ENCODE measurements at places on chromosomes 6 and 20.

DNA sequence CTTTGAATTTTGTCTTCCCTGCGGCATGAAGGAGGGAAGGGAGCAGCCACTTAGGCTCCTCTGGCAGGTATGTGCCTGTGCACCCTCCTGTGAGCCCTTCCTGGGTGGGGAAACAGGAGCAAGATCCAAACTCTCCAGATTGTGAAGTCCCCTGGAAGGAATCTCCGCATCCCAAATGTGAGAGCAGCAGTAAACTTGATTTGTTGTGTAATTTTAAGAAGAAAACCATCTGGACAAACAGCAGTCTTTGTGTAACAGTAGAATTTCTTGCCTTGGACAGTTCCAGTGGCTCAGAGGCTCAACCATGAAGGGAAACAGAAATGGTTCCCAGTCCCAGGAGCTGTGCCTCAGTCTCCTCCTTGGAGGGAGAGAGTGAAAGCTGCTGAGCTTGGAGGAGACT lies 39.7 kb downstream of the CDH26 start:
- DNase-seq: no peak

GRCh38 chr6:122322824-122323223 lies 76.6 kb upstream of the HSF2 start:
- DNase-seq: no peak

- no peak for DNase-seq
Measured at GRCh38 chr6:141309295-141309694, 823.4 kb upstream of the GJE1 start.

- DNase-seq: no peak
Measured at GRCh38 chr6:65399355-65400084, 307.5 kb downstream of the EYS start.

DNA sequence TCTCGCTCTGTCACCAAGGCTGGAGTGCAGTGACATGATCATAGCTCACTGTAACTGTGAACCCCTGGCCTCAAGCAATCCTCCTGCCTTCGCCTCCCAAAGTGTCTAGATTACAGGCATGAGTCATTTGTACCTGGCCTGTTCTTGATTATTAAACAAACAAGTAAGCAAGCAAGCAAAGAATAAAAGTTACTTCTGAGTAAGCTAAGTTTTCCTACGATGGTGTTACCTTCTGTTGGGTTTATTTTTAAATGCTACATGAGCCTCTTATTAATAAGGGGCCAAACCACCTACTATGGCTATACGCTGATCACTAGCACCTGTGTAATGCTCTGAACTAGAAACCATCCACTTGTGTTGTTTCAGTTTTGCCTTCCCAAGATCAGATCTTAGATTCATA lies 50.8 kb downstream of the IL22RA2 start:
- no peak for DNase-seq

DNA sequence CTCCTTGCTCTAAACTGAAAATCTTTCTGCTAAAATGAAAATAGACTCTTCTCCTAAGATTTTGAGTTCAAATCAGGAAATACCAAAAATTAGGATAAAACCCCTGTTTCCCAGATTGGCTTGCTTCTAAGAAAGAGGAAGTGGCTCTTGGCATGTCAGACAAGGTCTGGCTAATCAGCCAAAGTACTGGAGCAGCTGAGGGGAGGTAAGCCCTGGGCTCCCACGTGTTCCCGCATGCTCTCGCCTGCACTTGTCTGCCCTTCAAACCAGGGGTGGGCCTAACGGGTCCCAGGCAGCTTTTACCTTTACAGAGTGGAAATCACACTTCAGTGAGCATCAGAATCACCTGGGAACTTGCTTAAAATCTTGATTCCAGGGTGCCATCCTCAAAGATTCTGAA lies 43.2 kb upstream of the GABRR1 start:
- no peak for DNase-seq

DNA sequence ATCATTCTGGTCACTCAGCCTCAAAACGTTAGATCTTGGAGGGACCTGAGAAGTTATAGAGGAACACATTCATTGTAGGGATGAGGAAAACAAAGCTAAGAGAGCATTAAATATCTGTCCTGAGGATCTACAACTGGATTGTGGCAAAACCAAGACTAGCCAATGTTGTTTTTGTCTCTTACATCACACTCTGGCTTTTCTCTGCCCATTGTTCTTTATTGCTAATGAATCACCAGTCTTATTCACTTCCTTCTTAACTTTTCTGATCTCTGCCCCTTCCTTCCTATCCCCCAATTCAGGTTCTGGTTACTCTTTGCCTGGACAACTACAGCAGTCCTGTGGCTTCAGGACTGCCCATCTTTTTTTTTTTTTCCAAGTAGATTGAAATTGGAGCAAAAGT lies 57.0 kb upstream of the PREP start:
- DNase-seq: no peak

- no peak for DNase-seq
Measured at GRCh38 chr6:170102582-170103481, 188.0 kb downstream of the DLL1 start.

GRCh38 chr6:55713436-55713835 lies 134.4 kb upstream of the HMGCLL1 start:
- no peak for DNase-seq

- DNase-seq: no peak
Measured at GRCh38 chr20:22525821-22526220, 58.6 kb downstream of the FOXA2 start.

DNA sequence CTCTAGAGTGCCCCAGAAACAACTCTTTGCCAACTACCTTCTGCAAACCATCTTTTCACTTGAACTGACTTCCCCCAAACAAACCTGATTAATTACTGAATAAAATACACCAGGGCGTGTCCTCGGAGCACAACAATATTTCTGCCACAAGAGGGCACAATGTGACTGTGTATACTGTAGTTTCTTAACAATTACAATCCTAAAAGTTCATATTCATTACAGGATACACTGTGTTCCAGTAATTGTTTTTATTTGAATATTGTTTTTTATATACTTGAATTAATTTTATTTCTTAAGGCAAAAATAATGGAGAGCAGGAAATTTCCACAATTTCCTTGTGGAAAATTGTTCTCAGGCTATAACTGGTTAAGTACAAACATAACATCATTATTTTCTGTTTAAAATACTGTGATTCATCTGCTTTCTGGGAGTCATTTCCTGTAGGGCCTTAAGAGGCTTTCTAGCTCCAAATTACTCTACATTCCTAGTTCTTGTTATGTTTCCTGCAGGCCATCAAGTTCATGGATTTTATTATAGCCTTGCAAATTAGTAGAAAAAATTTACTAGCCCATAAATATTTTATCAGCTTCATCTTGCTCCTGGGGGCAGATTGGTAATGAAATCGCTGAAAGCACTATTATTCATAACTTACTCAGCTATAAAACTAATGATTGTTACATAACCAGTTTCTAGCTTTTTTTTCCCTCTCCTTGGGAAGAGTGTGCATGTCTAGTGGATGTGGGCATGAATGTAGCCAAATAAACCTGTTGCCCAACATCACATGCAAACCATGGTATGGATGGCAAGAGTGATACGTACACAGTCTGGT lies 51.9 kb upstream of the SLC22A16 start:
- DNase-seq: peak; percentile 29

DNA sequence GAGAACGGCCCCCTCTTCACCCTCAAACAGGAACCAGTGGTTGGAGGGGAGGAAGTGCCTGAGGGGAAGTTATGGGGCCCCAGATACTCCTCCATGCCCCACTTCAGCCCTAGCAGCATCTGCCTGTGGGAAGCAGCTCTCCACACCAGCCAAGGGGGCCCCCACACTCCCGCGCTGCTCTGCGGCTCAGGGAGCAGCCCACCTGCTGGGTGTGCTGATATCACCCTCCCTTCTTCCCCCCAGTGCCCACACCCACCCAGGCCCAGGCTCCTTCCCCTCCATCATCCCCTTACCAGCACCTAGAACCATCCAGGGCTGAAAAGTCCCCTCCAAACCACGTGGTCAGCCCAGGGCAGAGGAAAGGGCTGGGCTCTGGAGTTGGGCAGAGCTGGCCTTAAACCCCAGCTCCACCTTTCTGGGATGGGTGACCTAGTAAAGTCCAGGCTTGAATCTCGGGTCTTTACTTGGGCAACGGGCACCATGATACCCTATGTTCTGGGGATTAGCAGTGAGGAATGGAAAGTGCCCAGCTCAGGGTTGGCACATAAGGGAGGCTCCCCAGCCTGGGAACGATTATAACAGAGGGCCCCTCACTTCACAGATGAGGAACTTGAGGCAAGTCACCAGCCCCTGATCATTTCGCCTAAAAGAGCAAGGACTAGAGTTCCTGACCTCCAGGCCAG lies 663 bp downstream of the LST1 start:
- no peak for DNase-seq

DNA sequence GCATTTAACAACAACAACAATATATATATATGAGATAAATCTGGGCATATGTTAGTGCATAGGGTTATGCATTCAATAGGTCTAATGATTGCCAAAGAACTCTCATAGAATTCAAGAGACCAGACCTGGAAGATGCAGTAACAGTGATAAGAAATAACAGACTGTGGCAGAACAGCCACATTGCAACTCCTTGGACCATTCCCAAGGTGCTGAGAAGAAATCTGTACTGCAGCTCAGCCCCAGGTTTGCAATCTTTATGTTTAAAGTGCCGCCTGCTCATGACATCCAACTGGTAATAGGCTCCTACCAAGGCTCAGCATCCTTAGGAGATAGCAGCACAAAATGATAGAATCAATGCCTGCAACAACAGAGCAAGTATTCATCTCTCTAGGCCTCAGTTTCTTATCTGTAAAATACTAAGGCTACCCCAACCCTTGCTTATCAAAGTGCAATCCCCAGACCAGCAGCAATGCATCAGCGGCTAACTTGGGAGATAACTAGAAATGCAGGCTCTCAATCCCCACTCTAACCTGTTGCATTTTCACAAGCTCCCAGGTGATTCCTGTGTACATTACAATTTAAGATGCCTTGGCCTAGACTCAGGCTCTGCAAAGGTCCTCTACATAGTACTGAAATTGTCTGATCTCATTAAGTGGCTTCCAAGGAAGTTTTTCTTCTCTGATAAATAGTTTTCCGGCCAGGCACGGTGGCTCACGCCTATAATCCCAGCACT lies 30.6 kb upstream of the PIM1 start:
- DNase-seq: no peak

DNA sequence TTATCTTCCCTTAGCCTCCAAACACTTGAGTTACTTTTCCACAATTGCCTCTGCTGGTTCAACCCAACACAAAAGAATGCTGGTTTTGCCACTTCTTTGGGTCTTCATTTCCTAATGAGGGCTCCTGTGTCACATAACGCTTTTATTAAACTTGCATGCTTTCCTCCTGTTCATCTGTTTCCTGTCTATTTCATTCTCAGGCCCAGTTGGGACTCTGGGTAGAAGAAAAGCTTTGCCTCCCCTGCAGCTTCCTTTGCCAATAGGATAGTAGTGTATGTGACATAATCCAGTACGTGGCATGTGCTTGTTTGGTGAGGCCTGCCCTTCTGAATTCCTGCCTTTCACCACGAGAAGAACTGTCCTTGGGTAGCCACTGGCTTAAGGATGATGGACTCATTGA lies 529.3 kb upstream of the AGPAT4 start:
- no peak for DNase-seq

- no peak for DNase-seq
Measured at GRCh38 chr20:62449951-62450691, 22.8 kb upstream of the RBBP8NL start.

- no peak for DNase-seq
Measured at GRCh38 chr6:105363100-105363754, 39.7 kb downstream of the PREP start.

DNA sequence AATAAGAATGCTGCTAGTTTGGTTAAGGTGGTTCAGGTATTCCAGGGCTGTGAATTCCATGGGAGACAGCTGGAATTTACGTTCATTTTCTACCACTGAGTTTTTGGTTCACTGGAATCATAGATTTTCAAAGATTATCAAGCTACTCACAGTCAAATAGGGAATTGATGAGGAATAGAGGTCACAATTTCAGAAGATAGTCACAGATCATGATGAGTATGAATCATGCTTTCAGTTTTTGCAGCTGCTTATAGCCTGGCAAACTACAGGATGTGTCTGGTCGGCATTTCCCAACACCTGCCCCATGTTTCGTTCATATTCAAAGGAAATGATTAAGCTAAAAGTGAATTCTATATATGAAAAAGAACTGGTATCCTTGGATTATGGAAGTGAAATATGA lies 58.7 kb downstream of the BCKDHB start:
- peak; percentile 11 for DNase-seq

- no peak for DNase-seq
Measured at GRCh38 chr6:124002377-124003081, 198.9 kb downstream of the NKAIN2 start.

GRCh38 chr20:1491281-1491840 lies at the start of gene SIRPB2:
Gene SIRPB2, minus strand, starts transcription at chr20:1491420. Its CDS starts 61 bp downstream, at chr20:1491359.
- no peak for DNase-seq

- no peak for DNase-seq
Measured at GRCh38 chr6:131638013-131638412, 911 bp downstream of the ENPP3 start.

- DNase-seq: no peak
Measured at GRCh38 chr6:79538106-79538971, 1.1 kb upstream of the LCA5 start.

DNA sequence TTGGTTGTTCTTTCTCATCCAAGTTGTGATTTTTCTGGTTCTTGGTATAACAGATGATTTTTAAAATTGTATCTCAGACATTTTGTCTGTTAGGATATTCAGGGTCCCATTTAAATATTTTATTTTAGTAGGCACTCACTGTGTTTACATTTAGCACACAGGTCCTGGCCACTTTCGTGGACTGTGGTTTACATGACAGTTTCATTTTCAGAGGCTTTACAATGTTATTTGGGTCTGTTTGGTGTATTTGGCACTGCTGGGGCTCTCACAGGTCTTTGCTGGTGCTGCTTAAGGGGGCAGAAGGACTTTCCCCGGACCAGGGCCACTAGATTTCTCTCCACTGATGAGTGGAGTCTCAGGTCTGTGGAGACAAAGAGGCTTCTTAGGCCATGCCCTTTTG lies 75.5 kb upstream of the TGM3 start:
- DNase-seq: no peak

GRCh38 chr20:35665949-35666288 lies 1.2 kb upstream of the CPNE1 start:
- no peak for DNase-seq

DNA sequence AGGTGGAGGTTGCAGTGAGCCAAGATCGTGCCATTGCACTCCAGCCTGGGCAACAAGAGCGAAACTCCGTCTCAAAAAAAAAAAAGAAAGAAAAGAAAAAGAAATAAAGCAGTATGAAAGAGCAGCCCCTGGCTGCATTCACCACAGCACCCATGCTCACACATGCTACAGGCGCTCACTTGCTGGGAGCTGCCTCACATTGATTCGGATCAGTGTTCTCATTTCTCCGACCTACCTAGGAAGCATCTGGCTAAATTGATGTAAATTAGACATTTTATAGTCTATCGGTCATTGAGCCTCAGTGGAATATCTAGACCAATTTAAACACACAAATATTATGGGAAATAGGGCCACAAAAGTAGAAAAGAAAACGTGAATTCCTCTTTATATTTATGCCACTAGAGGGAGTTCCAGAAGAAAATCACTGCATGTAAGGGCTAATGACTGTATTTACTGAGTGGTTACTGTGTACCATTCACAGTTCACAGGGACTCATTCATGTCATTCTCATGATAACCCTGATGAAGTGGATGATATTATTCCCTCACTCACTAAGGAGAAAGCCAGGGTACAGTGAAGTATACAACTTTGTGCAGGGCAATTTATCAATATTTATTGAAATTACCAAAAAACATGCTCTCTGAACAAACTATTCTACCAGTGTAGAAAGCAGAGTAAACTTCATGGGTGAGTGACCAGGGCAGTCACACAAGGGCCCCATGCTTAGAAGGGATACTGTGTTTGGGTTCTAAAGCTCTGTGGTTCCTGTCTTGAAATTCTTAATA lies 5.3 kb upstream of the MOG start:
- no peak for DNase-seq

GRCh38 chr6:170152989-170153388 lies 137.9 kb downstream of the DLL1 start:
- no peak for DNase-seq

Data from stimulated activated CD4-positive, alpha-beta T cell treated with anti-CD3 and anti-CD28 coated beads, Interleukin-4, amount 100 ng/mL, for 1 hour (primary cell).